Peyer's patch (tissue), 4 donors: ENCODE measurements at places on chromosomes 5 and 9.

DNA sequence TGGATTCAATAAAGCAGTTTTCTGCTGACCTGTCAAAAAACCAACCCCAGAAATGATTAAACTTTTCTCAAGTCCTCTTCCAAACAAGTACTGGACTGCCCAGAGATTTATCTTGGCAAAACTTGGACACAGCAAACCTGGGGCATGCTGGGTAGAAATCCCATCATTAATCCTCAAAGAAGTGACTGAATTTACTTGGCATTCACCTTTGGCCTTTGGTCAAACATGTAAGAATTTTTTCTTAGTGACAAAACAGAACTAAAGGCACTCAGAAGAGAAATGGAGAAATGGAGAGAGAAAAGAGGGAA lies 248.6 kb upstream of the NREP start:
- no peak for DNase-seq

DNA sequence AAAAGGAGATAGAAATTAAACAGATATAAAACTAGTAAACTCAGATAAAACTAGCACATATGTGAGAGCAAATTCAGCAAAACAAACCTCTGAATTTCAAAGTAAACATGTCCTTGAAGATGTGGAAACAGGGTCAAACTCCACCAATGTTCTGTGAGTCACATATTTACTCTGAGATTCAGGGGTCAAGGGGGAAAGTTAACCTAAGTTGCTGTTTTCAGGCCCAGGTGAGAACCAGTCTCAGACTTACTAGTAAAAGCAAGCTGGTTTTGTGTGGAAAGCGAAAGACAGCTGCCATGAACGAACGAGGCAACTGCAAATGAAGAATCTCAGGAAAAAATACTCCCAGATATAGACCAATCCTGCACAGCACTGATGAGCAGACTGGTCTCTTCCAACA lies 29.0 kb downstream of the PSMB7 start:
- DNase-seq = no peak

GRCh38 chr5:151661968-151662732 lies 24.6 kb downstream of the SPARC start:
- DNase-seq = no peak

GRCh38 chr9:5336688-5337087 lies 3.0 kb downstream of the RLN1 start:
- peak; percentile 56 for DNase-seq
